Omental fat pad (tissue), 4 donors: ENCODE measurements at places on chromosomes 2 and 18. TPM values are rescaled to one million over a fixed set of nuclear protein-coding genes. Genes with fewer than 3 reads are reported as not detected.

The EVX2 gene
- total RNA-seq: not detected

The NCKAP5 gene
- total RNA-seq: 0.88 TPM

The MOCOS gene
- total RNA-seq: 6.0 TPM

The CCDC85A gene
- 10.3 TPM for total RNA-seq

The REG3A gene
- total RNA-seq: not detected

The SEH1L gene
- 102 TPM for total RNA-seq

The GPR39 gene
- not detected for total RNA-seq

The C2orf80 gene
- total RNA-seq: not detected

The TMEM198 gene
- total RNA-seq: 1.9 TPM

The GAREM1 gene
- total RNA-seq: 15.4 TPM

The STRADB gene
- 38.3 TPM for total RNA-seq

The EDAR gene
- not detected for total RNA-seq

The VWC2L gene
- total RNA-seq: not detected

The TEKT4 gene
- not detected for total RNA-seq

The METTL8 gene
- 16.7 TPM for total RNA-seq

The IL37 gene
- total RNA-seq: not detected

The GALNT1 gene
- 59.7 TPM for total RNA-seq

The PFN4 gene
- total RNA-seq: not detected

The ASXL3 gene
- total RNA-seq: 0.65 TPM

The SLC4A5 gene
- 1.8 TPM for total RNA-seq

The DHX57 gene
- total RNA-seq: 15.4 TPM

The BUB1 gene
- total RNA-seq: 0.25 TPM

The RMDN2 gene
- total RNA-seq: 8.6 TPM

The CRYGD gene
- not detected for total RNA-seq

The ATIC gene
- total RNA-seq: 28.2 TPM

The MALL gene
- total RNA-seq: 38.5 TPM

The PTH2R gene
- total RNA-seq: not detected

The FSHR gene
- not detected for total RNA-seq

The NMUR1 gene
- total RNA-seq: 0.69 TPM

The CYP20A1 gene
- total RNA-seq: 27.5 TPM

The GCFC2 gene
- 29.0 TPM for total RNA-seq

The ARHGAP15 gene
- 12.2 TPM for total RNA-seq

The DDX1 gene
- 52.4 TPM for total RNA-seq

The COLEC11 gene
- total RNA-seq: 3.6 TPM

The ITGB1BP1 gene
- 114 TPM for total RNA-seq
